ENCODE measurements at places on chromosomes 11 and 22. TPM values are rescaled to one million over a fixed set of nuclear protein-coding genes. Genes with fewer than 3 reads are reported as not detected.

POU2AF3 gene
- total RNA-seq = 2.8 TPM

KDM2A gene
- 58.3 TPM for total RNA-seq

GPR83 gene
- total RNA-seq = not detected

LRRC4C gene
- 0.69 TPM for total RNA-seq

OR52H1 gene
- total RNA-seq = 0.51 TPM

OTOG gene
- not detected for total RNA-seq

PRRG4 gene
- total RNA-seq = 0.81 TPM

RIN1 gene
- total RNA-seq = 5.4 TPM

ESAM gene
- 76.9 TPM for total RNA-seq

FOLR3 gene
- total RNA-seq = 3.6 TPM

SLC16A8 gene
- 0.51 TPM for total RNA-seq

POTEH gene
- total RNA-seq = not detected

CLNS1A gene
- 65.0 TPM for total RNA-seq

MPZL3 gene
- total RNA-seq = 1.6 TPM

CADM1 gene
- total RNA-seq = 2.5 TPM

LRRC55 gene
- not detected for total RNA-seq

MAJIN gene
- total RNA-seq = not detected

PKP3 gene
- 0.10 TPM for total RNA-seq

DNAJB7 gene
- total RNA-seq = not detected

SLCO2B1 gene
- total RNA-seq = 171 TPM

LINC01488 gene
- not detected for total RNA-seq

FUT4 gene
- total RNA-seq = 5.3 TPM

DEPDC7 gene
- 1.4 TPM for total RNA-seq

BTBD18 gene
- not detected for total RNA-seq

Data from posterior vena cava (tissue), 2 donors.